ENCODE measurements at places on chromosomes 11 and 22.

DNA sequence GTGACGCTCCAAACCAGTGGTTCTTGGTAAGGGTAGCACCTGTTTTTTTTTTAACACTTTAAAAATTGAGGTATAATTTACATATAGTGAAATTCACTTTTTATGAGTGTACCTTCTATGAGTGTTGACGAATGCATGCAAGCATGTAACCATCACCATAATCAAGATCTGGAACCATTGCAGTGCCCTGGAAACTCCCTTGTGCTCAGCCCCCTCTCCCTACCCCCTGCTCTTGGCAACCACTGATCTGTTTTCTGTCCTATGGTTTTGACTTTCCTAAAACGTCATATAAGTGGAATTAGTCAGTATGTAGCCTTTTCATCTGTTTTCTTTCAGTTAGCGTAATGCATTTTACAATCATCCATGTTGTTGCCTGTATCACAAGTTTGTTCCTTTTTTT, 212.2 kb downstream of the GRIK4 start:
- no peak for DNase-seq

- no peak for DNase-seq
These were observed 49.0 kb downstream of the LINC01488 start for GRCh38 chr11:69530278-69531070.

- no peak for DNase-seq
These were observed 64.9 kb downstream of the NAV2 start for GRCh38 chr11:19777377-19778102.

DNA sequence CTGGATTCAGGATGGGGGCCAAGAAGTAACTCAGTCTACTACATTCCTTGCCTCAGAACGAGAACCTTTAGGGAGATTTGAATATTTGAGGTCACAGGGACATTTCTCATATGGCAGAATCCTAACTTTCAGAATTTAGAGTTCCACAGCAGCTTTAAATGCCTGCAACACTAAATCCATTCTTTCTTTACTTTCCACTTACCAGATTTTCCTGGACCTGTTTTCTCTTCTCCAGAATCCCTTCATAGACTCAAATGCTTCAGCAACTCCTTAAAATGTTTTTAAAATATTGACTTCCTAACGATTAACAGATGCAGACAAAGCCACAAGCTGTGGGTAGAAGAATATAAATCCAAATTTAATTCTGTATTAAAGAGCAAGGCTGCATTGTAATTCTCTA, 63.1 kb downstream of the PRSS23 start:
- no peak for DNase-seq

- DNase-seq, result no peak
These were observed 14.0 kb upstream of the SLC43A3 start for GRCh38 chr11:57440744-57441414.

DNA sequence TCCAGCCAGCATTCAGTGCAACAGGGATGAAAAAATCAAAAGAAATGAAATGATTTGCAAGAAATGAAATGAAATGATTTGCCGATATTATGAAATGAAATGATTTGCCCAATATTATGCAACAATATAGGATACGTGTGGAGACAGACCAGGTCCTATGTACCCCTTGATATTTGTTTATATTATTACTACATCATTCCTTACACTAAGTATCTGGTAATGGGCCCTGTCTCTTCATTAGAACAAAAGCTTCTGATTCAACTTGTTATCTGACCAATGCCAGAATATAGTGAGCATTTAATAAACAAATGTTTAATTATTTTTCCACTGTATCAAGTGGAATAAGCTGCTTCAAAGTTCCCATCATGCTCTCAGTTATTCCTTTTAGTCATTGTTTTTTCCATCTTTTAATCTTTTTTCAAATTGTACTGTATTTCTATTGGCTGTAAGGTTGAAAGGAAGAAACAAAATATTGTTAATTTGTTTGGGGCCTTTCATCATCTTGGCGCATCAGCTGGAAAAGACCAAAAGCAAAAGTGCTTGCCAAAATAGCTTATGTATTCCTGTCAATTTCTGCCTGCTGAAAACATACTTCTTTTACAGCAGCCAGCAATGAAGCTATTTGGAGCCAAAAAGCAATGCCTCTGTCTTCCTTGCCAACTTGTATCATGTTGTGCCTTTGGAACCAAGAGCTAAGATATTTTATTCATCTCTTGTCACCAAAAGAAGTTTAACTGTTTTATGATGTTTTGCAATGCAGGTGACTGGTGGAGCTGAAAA, 2314.9 kb downstream of the LRRC4C start:
- no peak for DNase-seq

DNA sequence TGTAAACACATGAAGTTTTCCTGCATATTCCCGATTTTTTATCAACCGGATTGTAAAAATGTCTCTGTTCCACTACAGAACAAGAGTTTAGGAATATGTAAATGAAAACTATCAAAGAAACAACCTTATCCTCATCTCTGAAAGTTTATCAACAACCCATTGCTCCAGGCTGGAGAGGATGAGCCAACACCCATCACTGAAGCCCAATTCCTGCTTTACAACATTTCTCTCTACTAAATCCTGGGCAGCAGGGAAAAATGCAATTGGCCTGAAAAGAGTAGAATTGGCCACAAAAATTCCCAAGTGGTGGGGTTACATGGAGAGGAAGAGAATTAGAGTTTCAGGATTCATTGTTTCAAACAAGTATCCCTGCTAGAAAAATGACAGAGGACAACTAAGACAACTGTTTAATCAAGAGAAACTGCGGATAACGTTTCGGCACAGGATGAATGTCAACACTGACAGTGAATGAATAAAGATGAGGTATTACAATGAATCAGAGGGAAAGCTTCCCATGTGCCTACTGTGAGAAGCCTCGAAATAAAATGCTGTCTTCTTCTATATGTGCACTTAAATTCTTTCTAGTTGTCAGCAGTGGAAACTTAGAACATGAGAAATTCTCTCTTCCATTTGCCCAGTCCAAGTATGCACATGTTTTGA, 317.3 kb upstream of the ANO3 start:
- DNase-seq, result no peak

- peak; percentile 19 for DNase-seq
These were observed 60.5 kb upstream of the KCNQ1OT1 start for GRCh38 chr11:2760196-2760871.

GRCh38 chr22:43428005-43428485, 16.2 kb downstream of the MPPED1 start:
- DNase-seq, result no peak

DNA sequence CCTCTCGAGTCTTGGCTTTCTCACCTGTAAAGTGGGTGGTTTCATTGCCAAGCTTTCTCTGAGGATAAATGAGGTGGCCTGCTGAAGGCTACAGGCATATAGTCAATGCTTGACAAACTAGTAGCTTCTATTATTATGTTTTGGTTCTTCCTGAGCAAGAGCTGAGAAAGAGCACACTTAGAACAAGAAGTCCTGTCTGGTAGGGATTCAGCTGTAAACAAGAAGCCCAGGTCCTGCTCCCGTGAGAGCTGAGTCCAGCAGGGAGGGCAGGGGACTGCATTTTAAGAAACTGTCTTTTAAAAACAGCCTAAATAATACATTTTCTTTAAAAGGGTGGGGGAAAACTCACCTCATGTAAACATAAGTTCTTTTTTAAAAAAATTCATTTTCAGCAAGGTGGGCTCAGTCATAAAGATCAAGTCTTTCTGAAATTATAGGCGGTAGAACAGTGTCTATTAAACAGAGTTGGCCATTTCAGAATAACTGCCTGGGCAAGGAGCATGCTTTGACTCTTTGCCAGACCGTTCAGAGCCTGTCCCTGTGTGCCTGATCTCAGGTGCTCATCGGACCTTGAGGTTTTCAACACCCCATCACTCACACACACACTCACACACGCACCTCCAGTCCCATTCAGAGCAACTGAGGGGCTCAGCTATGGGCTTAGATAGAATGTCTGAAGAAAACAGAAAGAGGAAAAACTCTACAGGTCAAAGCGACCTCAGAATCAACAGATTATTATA, 29.2 kb upstream of the MYO18B start:
- no peak for DNase-seq

GRCh38 chr11:46668480-46669085, 31.8 kb downstream of the ARHGAP1 start:
- DNase-seq, result no peak

DNA sequence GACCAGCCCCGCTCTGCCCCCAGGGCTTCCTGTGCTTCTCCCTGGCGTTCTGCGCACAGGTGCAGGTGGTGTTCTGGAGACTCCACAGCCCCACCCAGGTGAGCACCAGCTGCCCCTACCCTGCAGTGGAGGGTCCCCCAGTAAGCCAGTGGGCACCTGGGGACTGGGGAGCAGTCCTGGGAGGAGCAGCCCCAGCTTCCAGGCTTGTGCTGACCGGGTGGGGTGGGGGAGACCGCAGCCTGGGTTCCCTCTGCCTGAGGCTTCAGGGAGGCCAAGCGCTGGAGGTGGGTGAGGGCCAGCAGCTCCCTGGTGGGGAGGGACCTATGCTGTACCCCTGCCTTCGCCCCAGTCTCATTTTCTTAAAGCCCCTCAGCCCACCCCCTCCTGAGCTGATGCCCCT, 6.9 kb downstream of the TSPAN32 start:
- no peak for DNase-seq

GRCh38 chr22:22703203-22703570, 58.8 kb downstream of the GGTLC2 start:
- DNase-seq, result no peak

DNA sequence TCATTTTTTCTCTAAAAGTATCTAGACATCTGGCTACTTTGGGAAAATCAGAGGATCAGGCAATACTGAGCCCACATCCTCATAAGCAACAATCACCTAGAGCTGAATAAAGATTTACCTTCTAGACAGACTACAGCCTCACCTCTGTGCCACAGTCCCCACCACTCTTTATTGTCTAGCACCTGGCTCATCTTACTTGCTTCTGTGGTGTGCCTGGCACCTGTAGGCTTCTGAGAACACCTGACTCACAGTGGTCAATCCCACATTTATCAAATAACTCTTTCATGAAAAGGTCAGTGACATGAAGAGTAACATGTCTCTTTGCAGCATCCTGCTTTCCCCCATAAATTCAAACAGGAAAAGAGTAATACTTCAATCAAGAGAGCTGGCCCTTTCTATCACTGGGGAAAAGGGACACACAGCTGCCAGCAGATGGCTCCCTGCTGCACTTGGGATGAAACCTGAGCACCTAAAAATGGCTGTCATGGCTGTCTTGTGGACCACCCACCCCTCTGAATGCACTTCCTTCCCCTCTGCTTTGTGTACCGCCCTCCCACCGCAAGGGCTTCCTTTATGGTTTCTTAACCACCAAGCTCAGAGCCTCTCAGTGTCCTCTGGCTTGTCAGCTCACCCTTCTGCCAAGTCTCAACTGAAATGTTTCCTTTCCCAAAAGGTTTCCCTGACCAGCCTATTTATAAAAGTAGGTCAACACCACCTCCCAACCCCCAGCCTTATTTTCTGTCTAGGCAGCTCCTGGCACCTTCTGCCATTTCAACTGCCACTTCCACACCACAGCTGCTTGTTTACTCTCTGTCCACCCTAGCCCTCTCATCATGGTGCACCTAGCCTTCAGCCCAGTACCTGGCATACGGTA, 9.3 kb downstream of the TFIP11 start:
- peak; percentile 95 for DNase-seq

- no peak for DNase-seq
These were observed 622.8 kb downstream of the NTM start for GRCh38 chr11:131993246-131993645.

DNA sequence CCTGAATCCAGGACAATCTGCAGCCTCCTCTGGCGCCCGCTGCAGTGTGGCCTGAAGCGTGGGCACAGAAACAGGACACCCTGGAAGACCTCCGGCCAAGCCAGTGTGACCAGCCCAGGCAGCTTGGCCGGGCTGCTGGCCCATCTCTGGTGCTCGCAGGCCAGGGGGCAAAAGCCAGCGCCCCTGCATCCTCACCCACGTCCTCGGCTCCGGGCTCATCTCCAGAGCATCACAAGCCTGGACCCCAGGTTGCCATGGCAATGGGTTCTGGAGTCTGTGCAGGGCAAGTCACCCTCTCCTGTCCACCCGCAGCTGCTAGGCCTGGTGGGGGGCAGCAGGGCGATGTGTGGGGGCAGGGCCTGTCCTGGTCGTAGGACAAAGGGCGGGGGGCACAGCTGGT, 9.3 kb upstream of the PDGFB start:
- no peak for DNase-seq

GRCh38 chr11:134047586-134047999, 21.3 kb upstream of the JAM3 start:
- no peak for DNase-seq

GRCh38 chr11:27721264-27722116, 21.2 kb upstream of the BDNF start:
- DNase-seq, result no peak

- DNase-seq, result peak; percentile 95
These were observed 929 bp upstream of the RHOG start for GRCh38 chr11:3841426-3842350.

DNA sequence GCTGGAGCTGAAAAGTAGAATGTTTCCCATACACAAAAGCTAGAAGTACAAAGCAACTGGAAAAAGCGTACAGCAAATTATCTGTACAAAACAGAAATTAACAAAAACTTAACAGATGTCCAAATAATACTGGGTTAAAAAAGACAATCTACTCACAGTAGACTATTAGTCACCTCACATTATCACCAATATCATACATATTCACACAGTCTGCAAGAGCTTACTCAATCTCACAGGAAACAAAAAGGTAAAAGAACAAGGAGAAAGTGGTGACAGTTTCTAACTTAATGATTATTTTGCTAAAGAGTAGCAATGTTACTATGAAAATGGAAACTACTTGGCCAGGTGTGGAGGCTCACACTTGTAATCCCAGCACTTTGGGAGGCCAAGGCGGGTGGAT, 11.9 kb downstream of the CELF1 start:
- no peak for DNase-seq

- DNase-seq, result peak; percentile 87
These were observed at the start of gene ARCN1 for GRCh38 chr11:118572061-118572980. Gene ARCN1 (plus strand): TSS chr11:118572409. CDS start chr11:118572548, 139 bp downstream.

GRCh38 chr11:79117488-79117887, 323.3 kb downstream of the TENM4 start:
- DNase-seq, result no peak

DNA sequence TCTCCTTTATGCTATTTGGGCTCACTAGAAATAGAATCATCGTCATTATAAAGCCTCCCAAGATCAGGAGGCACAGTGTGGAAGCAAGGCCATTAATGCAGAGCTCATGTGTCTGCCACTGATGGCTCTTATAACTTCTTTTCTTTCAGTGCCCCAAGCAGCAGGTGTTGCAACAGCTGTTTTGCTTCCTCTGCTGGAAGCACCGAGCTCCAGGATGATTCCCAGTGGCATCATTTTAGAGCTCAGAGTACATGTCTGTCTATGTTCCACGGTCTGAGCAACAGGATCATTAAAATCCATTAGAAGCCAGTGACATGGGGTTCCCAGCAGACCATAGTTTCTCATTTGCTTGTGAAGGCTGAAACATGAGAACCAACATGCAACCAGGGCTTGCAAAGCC, 803.0 kb upstream of the FAT3 start:
- no peak for DNase-seq

GRCh38 chr11:134714021-134714656, 302.1 kb upstream of the B3GAT1 start:
- no peak for DNase-seq

DNA sequence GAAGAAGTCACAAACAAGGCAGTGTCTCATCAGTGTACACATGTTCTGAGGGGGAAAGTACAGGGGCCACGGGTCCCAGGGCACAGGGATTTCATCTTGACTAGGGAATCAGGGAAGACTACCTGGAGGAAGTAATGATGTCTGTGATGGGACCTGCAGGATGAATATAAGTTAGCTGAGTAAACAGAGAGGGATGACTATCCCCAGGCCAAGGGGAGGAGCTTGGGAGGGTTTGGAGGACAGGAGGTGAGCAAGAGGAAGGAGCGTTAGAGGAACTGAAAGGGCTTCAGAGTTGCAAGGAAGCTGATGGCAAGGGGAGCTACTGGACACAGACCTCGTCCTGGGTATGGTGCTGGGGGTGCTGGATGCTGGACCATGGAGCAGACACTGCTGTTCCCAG, 56.4 kb downstream of the TRAF6 start:
- DNase-seq, result no peak

Data from activated CD8-positive, alpha-beta memory T cell treated with anti-CD3 and anti-CD28 coated beads, Interleukin-2, amount 10 ng/mL, durations not matched to agents 7 days and 5 days (primary cell).